NCI-H146 (cell line): ENCODE measurements at places on chromosomes 12 and 14.

- DNase-seq: no peak
Observed at GRCh38 chr12:90514325-90514724, 440.7 kb downstream of the CCER1 start.

DNA sequence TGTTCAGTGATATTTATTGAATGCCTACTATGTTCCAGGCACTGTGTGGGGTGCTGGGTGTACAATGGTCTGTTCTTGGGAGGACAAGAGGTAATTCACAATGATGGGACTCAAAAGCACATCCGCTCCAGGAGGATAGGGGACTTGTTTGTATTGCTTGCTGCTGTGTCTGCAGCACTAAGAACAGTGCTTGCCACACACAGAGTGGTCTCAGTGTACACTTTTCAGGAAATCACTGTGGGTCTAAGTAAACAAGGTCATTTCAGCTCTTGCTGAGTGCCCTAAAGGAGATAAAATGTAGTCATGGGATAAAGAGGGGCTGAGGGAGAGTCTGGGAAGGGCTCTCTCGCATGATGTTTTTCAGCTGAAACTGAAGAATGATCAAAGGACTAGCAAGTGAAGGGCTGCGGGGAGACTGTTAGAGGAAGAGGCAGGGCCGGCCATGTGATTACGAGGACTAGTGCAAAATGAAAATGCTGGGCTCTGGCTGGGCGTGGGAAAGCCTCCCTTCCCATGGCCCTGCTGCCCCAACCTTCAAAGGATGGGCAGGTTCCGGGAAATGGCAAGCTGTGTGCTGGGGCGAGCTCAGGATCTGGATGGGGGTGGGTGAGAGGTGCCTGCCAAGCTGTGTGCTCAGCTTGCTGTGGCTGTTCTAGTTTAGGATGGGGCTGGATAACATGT lies 39.1 kb downstream of the ADCK1 start:
- DNase-seq: no peak

DNA sequence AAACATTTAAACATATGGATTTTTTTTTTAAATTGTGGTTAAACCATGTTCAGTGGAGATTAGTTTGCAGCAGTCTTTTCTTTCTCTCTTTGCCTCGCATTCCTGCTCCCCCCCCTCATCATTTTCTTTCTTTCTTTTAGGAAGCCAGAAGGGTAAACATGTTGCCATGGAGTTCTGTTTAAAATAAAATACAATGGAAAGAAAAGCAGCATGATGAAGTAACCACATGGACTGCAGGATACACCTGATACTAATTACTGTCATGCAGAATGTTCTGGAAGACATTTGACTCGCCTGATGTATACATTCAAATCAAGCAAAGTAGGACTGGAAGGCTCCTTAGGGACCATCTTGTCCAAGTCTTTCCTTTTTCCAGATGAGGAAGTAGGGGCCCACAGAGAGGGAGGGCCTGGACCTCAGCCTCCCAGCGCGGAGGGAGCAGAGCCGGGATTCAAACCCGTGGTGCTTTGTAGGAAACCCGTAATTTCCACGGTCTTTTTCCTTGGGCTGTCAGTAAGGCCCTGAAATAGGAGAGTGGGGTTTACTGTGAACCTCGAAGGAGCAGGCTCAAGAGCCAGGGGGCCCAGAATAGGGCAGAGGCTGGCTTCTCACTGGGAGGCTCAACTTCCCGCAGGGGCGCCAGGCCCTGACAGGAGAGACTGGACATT lies 2.4 kb upstream of the MEG3 start:
- no peak for DNase-seq

GRCh38 chr12:11652351-11653040 lies 3.0 kb downstream of the ETV6 start:
- DNase-seq: no peak

DNA sequence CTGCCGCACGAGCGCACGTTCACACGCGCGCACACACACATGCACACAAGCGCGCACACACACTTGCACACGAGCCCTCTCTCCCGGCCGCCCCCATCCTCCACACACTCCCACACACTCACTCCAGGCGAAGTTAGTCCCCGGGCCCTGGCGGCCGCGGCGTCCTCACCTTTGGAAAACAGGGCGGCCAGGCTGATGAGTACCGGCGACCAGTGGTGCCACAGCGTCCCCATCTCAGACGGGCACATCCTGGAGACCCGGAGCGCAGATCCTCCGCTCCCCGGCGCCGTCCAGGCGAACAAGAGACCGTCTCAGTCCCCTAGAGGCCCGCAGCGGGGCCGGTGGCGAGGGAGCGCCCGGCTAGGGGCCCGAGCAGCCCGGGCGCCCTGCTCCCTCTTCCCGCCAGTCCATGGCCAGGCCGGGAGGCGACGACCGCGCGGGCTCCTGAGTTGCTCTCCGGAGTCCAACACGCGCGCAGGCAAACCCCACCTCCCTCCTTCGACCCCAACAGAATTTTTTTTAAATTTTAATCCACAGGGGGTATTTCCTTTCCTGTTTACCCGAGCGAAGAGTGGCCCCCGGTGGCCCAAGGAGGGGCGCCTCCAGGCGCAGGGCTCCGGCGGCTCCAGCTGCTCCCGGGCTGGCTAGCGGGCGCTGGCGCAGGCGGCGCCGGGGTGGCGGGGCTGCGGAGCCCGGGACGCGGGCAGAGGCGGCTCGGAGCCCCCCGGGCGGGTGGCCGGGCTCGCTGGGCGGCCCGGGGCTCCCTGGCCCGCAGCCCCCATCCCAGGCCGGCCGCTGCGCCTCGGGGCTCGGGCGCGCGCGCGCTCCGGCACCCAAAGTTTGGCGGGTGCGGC lies 506 bp downstream of the TMEM132D start:
- no peak for DNase-seq

GRCh38 chr12:106345746-106346145 lies 11.8 kb upstream of the POLR3B start:
- DNase-seq: peak; percentile 70

GRCh38 chr12:95497031-95497430 lies 23.1 kb downstream of the METAP2 start:
- DNase-seq: no peak

DNA sequence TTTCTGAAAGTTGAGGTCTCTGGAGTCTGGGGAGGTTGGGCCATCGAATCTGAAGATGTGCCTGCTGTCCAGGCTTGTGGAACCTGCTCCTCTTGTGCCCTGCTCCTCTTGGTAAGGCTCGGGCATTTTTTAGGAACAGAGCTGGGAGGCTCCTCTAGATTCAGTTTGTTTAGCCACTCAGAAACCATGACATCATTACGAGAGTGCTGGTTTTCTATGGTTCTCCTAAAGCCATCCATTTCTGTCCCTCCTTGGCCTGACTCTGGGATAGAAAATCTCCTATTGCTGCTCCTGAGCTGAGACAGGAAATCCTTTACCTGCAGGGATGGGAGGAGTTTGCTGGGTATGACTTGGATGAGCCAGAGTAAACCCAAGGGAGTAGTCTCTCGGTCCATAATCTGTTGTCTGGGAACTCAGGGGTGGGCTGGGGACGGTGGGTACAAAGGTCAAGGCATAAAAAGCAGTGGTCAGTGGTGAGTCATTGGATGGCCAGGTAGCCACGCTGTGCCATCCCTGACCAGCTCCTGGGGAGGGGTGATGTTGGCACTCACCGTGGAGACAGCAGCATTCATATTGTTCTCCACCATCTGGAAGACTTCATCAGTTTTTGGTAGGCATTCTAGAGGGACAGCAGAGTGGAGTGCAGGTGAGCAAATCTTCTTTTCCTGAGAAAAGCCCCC lies 2.4 kb upstream of the ADCY4 start:
- DNase-seq: no peak

DNA sequence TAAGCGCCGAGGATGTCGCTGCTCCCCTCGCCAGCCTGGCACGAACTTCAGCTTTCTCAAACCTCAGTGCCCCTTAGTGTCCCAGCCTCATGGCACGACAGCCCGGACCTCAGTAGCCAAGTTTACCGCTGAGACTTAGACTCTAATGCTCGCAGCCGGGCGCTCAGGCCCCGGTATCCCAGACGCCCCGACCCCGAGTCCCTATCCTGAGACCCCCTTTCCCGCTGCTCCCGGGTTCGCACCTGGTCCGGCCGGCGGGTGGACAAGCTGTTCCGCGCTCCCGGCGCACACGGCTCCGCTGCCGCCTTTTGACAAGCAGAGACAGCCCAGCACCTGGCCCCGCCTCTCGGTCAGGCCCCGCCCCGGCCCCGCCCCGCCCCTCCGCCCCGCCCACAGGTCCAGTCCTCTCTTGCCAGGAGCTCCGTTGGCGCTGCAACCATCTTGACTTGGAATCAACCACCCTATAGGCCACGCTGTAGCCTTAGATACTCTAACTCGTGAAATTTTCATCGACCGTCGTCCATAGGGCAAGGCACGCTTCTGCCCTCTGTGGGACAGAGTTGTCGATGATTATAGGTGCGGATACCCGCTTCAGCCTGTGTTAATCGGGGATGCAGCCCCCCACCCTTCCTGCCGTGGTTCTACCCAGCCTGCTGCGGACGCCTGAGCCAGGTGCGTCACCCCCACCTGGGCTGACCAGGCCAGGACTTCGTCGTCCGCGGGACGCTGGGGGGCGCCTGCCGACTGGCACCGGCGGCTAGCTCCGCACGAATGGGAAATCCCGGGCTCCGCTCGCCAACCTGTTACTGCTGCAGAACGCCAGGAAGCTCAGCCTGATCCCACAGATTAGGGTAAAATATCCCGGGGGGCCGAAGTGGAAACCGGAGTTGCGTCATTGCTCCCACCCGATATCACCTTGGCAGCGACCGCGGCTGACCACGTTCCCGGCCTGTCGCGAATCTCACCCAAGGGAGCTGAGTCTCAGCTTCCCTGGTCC lies at the start of gene VDR:
TSS of gene VDR (minus strand) at position 282 of the 997 bp plus-strand sequence. CDS start 25,881 bp downstream, outside the sequence.
- DNase-seq: peak; percentile 94

- no peak for DNase-seq
Observed at GRCh38 chr12:121534495-121535148, 46.2 kb downstream of the KDM2B start.

- peak; percentile 6 for DNase-seq
Observed at GRCh38 chr14:35883677-35884293, 57.6 kb downstream of the BRMS1L start.

DNA sequence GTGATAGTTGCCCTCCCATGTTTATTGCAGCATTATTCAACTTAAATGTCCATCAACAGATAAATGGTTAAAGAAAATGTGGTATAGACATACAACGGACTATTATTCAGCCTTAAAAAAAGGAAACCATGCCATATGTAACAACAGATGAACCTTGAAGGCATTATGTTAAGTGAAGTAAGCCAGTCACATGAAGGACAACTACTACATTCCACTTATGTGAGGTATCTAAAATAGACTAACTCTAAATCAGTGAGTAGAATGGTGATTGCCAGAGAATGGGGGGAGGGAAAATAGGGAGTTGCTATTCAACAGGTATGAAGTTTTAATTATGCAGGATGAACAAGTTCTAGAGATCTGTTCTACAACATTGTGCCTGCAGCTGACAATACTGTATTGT lies 10.1 kb downstream of the PCNX4 start:
- DNase-seq: no peak

DNA sequence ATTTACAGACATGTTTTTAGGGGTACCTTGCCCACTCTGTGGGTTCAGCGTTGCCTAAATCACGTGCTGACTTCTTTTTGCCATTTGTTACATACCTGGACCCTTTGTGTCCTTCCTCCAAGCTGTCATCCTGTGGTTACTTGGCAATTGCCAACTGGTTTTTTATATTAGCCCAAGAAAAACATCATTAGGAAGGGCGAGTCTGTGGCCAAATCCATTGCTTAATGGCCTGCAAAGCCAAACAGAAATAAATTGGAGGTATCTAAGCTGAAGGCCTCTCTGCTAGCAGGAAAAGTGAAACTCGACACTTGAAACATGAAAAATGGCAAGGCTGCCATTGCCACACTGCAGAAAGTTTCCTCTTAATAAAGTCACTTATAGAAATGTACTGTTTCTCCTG lies 190.4 kb downstream of the NUAK1 start:
- DNase-seq: no peak
